ENCODE measurements at places on chromosomes 2 and 18. TPM values are rescaled to one million over a fixed set of nuclear protein-coding genes. Genes with fewer than 3 reads are reported as not detected.

RGPD3 gene
- total RNA-seq = 0.18 TPM

UNC50 gene
- 41.8 TPM for total RNA-seq

DNA sequence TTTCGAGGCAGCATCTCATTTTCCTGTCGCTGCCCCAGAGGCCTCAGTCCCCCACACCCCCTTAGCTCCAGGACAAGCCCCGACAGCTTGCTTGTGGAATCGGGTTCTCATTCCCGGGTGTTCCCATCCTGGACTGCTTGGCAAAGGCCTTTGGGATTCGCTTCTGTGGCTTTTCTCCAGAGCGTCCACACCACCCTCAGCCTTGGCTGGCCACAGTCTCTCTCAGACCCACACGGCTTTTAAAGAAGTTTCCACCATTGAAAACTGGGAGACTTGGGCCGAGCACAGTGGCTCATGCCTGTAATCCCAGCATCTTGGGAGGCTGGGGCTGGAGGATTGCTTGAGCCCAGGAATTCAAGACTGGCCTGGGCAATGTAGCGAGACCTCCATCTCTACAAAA is 2.7 kb downstream of the ESPNL start:
- DNase-seq = no peak

GRCh38 chr2:191738667-191739066 is 60.7 kb downstream of the NABP1 start:
- DNase-seq = no peak

CRYGD gene
- total RNA-seq = not detected

DNA sequence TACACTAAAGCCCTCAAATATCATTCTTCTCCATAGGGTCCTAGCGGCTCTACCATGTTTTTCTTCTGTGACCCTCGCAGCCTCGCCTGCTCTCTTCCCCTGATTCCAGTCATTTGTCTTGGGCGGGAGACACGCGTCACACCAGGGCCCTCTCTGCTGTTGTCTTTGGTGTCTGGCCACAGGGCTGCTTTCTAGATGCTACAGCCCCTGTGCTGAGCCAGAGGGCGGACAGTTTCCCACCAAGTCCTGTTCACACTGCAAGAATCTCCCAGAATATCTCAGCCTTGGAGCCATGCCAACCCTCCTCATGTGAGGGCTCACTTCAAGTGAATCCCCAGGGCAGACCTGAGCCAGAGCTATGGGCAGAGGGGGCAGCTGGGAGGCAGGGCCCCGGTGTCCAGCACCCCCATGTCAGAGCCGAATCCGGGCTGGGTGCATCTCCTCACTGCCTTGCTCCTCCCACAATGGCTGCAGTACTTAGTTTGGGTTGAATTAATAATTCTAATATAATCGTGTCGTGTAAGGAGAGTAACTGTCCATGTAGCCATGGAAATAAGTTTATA is 42.1 kb downstream of the DIPK1C start:
- no peak for DNase-seq

DNA sequence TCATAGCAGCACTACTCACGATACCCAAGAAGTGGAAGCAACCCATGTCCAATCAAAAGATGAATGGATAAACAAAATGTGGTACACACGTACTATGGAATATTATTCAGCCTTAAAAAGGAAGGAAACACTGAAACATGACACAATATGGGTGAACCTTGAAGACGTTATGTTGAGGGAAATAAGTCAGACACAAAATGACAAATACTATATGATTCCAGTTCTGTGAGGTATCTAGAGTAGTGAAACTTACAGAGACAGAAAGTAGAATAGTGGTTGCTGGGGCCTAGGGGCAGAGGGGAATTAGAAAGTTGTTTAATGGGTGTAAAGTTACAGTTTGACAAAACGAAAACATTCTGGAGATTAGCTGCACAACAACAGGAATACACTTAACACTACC is 24.7 kb downstream of the TLK1 start:
- no peak for DNase-seq

LYPD1 gene
- total RNA-seq = not detected

RFX8 gene
- not detected for total RNA-seq

DNA sequence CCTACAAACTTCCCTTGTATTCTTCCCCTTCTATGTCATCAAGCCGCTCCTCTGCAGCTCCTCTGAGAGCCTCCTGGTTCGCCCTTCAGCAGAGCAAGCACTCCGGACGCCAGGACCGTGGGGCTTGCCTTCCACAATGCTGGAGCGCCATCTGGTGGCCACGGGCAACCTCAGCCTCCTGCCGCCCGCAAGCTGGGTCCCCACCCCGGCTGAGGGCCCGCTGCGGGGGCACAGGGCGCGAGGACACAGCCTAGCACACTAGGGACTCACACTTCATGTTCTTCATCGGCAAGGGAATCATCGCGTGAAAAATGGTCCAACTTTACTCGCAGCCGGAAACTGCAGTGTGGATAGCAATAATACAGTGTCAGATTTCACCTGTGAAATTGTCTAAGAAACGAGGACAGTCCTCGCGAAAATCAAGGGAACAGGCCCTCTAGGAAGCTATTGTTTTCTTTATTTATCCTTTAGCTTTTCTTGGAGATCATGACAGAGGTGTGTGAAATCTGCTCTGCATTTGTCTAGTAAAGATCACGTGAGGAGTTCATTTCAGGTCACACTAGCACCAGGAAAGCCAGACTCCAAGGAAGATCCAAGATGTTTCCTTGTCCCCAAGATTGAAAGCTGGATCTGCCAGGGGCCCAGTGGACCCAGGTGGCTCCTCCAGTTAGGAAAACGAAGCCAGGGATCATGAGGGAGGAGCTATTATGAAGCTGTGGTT is 5.8 kb downstream of the PRLH start:
- DNase-seq = peak; percentile 78

DNA sequence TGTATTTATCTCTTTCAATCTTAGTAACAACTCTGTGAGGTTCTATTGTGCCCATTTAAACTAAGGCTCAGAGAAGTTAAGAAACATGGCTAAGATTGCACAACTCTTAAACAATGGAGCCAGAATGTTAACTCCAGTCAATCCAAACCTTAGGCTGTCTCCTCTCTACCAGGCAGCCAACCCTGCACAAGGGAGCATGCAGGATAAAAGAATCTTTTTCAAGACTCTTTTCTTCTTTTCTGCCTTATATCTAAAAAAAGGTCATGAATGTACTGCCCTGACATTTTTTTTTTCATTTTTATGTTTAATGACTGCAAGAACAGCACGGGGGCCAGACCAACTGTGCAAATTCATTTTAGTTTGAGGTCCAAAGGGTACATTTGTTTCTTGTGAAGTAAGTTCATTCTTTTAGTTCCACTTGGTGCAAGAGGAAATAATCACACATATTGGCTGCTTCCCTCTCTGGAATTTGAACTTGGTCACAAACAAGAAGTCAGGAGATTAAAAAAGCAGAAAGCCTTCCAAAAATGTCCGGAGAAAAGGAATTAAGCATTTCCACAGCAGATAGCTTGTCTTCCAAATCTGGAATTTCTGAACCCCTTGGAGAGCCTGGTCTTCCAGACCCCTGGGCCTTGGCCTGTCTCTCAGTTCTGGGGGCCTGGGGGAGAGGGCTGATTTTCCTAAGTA is 96.0 kb upstream of the RIOK3 start:
- no peak for DNase-seq

SCN7A gene
- not detected for total RNA-seq

DPP4 gene
- 14.6 TPM for total RNA-seq

- no peak for DNase-seq
Measured at GRCh38 chr2:10914272-10914693, 2.5 kb downstream of the KCNF1 start.

DNA sequence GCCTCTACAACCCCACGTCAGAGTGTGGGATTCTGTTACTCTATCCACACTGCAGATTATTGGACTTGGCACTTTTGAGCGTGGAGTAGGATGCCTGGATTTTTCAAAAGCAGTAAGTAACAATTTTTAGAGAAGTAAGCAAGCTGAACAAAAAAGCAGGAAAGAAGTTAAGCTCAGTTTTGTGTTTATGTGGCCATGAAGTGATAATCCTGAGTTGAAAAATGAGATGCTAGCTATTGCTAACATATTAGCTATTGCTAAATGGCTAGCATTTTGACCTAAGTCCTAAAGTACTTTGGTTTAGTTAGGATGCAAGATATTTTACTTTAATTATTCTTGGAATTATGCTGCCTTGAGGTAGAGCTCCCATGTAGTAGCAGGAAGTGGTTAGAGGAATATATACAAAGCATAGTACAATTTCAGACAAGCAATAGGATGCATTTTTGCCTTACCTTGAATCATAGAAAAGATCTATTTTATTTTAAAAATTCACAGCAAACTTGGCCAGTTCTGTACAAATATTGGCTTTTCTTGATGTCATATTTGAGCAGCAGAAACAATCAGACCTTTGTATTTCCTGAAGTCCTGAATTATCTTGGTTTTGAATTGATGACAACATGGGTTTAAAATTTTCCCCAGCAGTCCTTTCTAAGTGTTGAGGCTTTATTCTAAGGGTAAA is 74.6 kb downstream of the COX7A2L start:
- no peak for DNase-seq

DNA sequence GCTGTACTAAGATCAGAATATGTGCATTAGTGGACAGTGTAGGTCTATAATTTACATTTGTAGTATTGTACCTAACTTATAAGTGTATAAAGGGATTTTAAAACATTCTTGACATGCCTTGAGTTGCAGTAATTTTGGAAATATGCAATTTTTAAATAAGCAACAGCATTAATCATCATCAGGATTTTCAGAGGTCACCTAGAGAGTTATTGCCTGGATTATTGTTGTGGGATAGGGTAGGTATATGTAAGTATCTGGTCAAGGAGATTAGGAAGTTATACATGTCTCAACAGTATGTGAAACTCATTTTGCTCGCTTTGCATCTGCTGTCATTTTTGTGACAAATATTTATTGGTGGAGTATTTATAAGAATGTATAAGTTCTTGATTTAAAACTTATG is 184.2 kb downstream of the WDR7 start:
- DNase-seq = no peak

- DNase-seq = no peak
Measured at GRCh38 chr18:45335282-45336043, 279.8 kb upstream of the SLC14A2 start.

DNA sequence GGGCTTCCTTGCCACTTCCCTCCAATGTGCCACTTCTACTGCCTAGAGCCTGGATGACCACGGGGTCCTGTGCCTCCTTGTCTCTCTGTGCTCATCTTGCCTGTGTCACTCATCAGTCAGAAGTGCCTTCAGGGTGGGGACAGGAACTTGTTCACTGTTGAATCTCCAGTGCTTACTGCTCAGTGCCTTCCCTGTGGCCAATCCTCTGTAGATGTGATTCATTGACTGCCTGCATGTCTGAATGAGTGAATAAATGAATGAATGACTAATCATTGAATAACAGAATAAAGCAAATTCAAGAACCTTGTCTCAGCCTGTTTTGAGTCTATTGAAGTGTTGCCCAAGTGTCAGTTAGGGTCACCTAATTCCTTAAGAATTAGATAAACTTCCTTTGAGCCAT is 42.3 kb upstream of the FAM136A start:
- DNase-seq = no peak

- no peak for DNase-seq
Measured at GRCh38 chr2:9815844-9816279, 27.4 kb upstream of the TAF1B start.

- no peak for DNase-seq
Measured at GRCh38 chr2:151280271-151280670, 9.2 kb downstream of the NMI start.

- no peak for DNase-seq
Measured at GRCh38 chr18:48351216-48352050, 57.8 kb downstream of the ZBTB7C start.

SCN2A gene
- not detected for total RNA-seq

CPLX4 gene
- total RNA-seq = not detected

- DNase-seq = no peak
Measured at GRCh38 chr18:395456-396250, 104.8 kb downstream of the COLEC12 start.

FNDC4 gene
- 0.15 TPM for total RNA-seq

DNA sequence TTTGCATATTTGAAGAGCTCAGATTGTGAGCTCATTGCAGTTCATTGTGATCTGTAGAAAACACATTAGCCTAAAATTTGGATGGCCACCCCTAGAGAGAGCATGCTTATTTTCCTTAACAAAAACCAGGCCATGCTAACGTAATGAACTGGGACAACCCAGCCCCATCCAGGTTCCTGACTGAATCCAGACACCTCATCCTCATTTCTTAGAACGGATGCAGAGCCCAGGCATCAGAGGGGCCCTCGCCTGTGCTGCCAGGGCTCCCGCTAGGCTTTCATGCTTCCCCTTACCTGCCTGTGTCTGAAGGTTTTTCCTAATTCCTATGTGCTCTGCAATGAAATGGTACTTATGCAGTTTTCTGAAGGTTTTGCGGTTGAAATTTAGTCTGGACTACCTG is 171.1 kb downstream of the CCDC102B start:
- no peak for DNase-seq

GRCh38 chr2:69995511-69995910 is 34.1 kb upstream of the ASPRV1 start:
- no peak for DNase-seq

GRCh38 chr18:31487246-31488015 is 10.5 kb upstream of the DSG2 start:
- no peak for DNase-seq

Measured in CD8-positive, alpha-beta memory T cell (primary cell).